ENCODE measurements at places on chromosomes 6 and 20.

- no peak for DNase-seq
Measured at GRCh38 chr20:8367689-8368088, 235.6 kb downstream of the PLCB1 start.

DNA sequence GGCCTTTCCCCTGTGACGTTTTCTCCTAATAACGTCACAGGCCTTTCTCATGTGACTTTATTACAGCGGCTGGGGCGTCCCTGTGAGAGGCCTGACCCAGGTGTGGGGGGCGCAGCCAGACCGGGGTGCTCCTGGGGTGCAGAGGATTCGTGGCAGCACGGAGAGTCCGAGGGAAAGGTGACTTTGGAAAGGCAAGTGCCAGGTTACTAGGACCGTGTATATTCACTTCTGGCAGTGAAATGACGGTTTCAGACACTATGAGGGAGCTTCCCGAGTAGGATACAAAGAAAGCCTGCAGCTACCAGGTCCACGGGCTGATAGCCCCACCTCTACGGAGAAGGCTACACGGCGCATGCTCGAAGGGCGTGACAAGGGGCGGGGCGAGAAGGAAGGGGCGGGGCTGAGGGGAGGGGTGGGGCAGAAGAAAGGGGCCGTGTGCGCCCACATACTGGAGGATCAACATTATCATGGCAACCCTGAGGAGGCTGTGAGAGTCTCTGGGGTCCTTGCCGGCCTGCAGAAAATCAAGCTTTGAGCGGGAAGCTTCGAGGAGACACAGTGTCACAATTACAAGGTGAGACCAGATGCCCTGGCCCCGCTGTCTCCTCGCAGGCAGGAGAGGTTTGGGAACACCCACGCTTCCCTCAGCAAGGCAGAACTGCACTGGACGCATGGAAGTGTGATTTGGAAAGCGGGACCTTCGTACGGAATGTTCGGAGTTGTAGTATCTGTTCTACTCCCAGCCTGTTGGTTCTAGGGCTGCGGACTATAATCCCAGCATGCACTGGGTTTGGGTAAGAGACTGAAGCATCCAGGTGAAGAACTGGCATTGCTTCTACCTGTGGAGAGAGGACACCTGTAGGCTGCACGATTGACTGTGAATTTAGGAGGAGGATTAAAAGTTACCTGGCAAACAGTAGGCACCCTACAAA, 54.4 kb upstream of the ZNF337 start:
- peak; percentile 86 for DNase-seq

DNA sequence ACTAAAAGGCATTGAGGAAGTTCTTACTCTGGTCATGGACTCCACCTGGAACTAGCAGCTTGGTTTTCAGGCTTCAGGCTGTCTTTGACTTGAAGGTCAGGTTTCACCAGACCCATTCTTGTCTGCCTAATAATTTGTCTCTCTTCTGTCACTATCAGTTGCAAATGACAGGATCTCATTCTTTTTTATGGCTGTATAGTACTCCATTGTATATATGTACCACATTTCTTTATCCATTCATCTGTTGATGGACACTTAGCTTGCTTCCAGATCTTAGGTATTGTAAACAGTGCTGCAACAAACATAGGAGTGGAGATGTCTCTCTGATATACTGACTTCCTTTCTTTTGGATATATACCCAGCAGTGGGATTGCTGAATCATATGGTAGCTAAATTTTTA, 73.1 kb upstream of the SYNCRIP start:
- DNase-seq = no peak

GRCh38 chr6:137832110-137832509, 34.9 kb upstream of the TNFAIP3 start:
- DNase-seq = no peak

DNA sequence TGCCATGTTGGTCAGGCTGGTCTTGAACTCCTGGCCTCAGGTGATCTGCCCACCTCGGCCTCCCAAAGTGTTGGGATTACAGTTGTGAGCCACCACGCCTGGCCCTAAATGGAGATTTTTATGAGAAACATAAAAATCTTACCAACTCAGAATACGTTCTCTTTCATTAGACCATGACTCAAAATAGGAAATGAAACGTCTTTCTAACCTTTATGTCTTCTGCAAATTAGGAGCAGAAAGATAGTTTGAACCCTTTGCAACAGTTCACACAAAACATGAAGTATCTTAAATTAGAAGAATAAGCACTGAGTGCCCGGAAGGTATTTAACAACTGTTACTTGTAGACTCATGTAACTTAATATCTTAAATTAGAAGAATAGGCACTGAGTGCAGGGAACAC, 48.3 kb downstream of the AHI1 start:
- no peak for DNase-seq

DNA sequence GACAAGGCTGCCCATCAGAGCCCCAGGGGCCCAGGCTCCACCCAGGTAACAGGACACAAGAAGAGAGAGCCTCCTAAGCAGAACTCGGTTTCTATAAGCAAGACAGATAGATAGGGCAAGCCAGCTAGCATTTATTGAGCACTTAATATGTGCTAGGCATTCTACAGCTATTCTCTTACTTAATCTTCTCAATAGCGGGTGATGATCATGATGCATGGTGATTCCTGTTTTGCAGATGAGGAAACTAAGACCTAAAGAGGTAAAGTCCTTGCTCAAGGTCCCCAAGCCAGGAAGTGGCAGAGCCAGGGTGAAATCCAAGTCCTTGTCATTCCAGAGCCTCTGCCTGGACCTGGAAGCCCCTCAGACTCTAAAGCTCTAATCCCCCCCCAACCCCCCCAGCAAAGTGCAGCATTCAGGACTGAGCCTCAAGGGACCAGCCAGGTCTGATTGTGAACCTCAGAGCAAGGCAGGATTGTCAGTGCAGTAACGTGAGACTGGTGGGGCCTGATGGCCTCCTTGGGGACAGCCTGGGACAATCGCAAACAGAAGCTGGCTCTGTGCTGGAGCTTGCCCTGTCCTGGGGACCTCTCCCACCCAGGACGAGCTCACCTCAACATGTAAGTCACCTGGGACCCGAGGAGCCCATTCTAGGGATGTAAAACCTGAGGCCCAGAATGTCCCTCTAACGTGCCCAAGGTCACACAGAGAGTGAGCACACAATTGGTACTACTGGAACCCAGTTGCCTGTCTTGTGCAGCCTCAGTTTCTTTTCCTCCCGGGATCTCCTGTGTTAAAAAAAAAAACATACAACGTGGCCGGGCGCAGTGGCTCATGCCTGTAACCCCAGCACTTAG, 48.4 kb upstream of the PTGIS start:
- peak; percentile 33 for DNase-seq

DNA sequence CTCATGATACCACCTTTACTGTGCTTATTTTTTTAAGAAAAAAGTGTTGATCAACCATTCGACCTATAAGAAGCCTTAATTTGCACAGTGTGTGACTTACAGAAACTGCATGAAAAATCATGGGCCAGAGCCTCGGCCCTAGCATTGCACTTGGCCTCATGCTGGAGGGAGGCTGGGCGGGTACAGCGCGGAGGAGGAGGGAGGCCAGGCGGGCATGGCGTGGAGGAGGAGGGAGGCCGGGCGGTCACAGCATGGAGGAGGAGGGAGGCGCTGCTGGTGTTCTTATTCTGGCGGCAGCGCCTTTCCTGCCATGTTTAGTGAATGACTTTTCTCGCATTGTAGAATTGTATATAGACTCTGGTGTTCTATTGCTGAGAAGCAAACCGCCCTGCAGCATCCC, 15.6 kb upstream of the SLC22A1 start:
- DNase-seq = peak; percentile 67

- DNase-seq = no peak
Measured at GRCh38 chr6:21161707-21162106, 431.8 kb upstream of the SOX4 start.

- DNase-seq = no peak
Measured at GRCh38 chr6:154447954-154448353, 62.5 kb downstream of the CNKSR3 start.

DNA sequence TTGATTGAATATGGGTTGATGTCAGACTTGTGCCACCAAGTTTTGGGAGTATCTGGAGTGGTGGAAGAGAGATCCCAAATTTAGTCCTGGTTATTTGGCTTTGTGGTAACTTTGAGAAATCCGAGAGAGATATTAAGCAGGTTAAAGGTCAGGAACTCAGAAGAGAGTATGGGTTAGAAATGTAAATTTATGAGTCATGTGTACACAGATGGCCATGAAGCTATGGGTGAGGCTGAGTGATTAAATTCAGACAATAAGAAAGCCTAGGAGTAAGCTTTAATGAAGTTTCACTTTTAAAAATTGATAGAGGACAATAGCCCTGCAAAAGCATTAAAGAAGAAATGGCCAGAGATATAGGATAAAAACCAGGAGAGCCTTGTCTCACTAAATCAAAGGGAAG, 14.3 kb downstream of the RIMS1 start:
- DNase-seq = no peak

DNA sequence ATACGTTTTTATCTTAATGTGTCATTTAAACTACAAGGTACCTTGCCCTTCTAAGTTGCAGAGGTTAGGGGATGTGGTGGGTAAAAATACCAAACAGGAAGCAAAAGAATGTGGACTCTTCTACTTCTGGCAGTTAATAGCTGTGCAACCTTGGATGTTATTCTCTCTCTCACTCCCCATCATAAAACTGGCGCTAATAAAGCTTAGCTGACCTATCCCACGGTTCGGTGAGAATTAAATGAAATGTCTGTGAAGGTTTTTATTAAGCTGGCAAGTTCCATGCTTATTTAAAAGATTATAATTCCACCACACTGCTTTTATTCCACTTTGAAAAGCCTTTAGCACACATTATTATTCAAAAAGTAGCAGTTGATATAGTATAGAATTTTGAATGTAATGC, 127.8 kb upstream of the SLC22A23 start:
- DNase-seq = no peak

GRCh38 chr6:105204768-105205167, 25.0 kb upstream of the POPDC3 start:
- DNase-seq = no peak

DNA sequence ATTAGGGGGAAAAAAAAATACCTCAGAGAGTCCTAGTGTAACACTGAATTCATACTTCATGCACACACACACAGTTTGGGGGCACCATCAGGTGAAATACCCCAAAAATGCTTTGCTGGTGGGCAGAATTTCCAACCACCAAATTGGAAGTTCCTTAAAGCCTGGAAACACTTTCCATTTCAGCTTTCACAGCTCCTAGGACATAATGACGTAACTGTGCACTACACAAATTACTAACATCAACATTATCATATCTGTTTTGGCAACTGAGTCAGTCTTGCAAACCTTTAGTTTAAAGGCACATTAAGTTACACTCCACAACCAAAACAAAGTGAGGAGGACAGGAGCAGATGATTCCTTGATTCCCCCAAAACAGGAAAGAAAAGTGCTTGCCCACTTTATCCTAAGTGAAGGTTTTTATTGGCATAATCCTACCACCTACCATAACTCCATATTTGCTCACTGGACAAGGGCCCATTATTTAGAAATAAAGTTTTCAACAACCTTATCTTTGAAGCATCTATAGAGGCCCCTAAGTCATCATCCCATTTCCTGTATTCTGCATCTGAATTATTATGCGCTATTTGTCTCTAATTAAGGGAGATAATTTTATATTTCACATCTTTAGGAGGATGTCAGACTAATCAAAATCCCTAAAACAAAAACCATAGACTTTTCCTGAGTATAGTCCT, 3.4 kb downstream of the MBOAT1 start:
- DNase-seq = no peak

DNA sequence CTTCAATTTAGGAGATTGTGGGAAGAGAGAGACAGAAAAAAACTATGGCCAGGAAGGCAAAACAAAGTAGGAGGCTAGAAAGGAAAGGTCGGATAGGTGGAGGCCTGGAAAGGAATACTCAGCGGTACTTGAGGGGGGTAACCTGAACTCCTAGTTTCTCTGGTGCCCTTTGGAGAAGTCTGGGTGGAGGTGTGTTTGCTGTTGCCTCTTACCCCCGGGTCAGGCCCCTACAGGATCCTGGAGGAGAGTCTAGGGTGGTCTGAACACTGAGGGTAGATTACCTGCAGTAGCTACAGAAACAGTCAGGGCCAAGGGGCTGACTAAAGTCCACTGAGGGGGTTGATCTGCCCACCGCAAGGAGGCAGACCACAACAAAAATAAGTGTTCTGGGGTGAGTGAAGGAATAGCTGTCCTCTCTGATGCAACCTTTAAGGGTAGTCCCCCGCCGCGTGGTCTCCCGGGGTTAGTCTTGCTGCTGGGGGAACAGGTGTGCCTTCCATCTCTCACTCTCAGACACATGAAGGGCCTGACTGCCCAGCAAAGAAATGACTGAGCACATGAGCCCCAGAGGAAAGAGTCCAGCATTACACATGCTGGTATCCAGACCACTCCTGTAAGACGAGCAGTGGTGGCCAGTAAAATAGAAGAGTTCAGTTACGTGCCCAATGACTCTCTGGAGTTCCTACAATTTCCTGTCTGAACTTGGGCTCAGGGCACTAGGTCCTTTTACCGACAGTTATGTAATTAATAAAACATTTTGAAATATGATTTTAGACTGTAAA, 59.5 kb downstream of the MTHFD1L start:
- no peak for DNase-seq

- no peak for DNase-seq
Measured at GRCh38 chr6:149233056-149233715, 84.3 kb upstream of the TAB2 start.

DNA sequence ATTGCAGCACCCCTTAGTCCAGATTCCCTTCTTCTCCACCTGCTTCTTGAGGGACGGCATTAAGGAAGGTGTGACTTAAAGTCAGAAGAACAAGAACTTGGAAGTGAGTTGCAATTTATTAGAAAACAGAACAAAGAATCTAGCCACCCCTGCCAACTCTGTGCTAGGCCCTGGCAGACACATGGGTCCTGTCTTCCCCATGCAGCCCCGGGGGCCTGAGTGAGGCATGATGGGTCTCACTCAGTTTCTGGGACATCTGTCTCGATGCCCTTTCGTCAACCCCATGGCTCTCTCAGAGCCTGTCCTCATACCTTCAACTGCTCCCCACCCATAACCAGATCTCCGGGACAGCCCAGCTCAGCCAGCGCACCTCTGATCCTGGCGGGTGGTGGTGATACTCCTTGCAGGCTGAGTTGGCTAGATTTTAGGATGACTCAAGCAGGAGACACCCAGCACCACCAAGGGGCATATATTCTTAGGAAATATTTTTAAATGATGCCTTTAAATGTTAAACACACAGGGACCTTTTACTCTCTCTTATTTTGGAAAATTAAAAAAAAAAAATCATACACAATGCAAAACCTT, 143.2 kb upstream of the RNF24 start:
- DNase-seq = peak; percentile 47

- DNase-seq = peak; percentile 84
Measured at GRCh38 chr20:438571-439469, 23.5 kb downstream of the TBC1D20 start.

- no peak for DNase-seq
Measured at GRCh38 chr6:81820980-81821379, 68.5 kb upstream of the TENT5A start.

GRCh38 chr20:10171864-10172751, 46.5 kb upstream of the SNAP25 start:
- DNase-seq = peak; percentile 64

DNA sequence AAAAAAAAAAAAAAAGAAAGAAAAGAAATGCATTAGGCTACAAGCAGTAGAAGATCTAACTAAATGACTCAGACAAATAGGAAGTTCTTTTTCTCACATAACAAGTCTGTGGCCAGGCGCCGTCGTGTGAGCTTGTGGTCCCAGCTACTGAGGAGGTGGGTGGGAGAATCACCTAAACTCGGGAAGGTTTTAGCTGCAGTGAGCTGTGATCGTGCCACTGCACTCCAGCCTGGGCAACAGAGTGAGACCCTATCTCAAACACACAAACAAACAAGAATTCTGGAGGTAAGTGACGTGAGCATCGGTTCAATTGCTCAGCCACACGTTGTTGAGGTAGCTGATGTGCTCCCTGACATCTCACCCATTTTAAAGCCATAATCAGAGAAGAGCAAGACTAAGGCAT, 37.9 kb upstream of the SLC23A2 start:
- DNase-seq = peak; percentile 80
